NT2/D1 (cell line): ENCODE measurements at places on chromosomes 11 and 22.

DNA sequence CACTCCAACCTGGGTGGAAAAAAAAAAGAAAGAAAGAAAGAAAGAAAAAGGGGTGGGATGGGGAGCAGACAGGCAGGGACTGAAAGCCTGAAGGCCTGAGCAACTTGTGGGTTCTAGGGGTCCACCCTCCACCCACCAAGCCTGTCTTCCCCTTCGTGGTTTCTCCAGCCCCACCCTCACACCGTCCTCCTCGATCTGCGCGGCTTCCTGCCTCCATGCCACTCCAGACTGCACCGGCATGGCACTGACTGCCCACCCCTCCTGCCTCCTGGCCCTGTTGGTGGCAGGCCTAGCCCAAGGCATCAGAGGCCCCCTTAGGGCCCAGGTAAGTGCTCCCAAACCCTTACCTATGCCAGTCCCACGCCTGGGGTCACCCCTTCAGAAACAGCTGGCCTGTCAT, at the start of gene CTSW:
Gene CTSW (plus strand): TSS at position 221 of the 400 bp plus-strand sequence. CDS start 18 bp downstream, at position 239.
- DNase-seq, result no peak

DNA sequence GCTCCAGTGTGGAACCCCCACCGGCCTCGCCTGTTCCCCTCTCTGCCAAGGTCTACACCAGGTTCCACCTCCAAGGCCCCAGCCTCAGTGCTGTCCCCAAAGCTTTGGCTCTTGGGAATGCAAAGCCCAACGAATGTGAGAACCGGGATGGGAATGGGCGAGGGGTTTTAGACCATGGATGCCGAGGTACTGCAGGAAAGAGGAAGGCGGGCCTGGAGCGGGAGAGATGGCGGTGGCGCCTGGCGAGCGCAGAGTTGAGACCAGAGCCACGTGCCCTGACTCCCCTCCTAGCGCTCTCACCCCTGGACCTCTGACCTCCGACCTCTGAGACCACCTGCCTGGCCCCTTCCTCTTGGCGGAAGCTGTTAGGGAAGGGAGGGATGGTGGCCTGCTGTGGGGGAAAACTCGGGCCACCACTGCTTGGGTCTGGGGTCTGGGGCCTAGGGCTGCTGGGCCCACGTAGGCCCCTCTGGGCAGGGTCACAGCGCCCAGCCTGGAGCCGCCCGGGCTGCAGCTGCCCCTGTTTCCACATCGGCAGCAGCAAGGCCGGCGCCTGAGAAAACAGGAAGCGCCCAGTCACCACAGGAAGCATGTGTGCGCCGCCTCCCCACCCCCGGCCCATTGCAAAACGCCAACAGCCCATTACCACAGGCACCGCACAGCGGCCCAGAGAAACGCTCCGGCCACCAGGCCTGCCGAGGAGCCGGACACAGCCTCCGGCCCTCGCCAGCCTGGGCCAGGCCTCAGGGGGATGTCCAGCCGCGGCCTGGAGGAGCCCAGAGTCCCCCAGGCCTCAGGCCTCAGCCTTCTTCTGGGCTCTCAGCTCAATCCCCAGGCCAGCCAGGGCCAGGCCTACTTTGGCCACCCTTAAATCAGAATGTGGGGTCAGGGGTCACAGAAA, 13.8 kb upstream of the SLC39A13 start:
- no peak for DNase-seq

DNA sequence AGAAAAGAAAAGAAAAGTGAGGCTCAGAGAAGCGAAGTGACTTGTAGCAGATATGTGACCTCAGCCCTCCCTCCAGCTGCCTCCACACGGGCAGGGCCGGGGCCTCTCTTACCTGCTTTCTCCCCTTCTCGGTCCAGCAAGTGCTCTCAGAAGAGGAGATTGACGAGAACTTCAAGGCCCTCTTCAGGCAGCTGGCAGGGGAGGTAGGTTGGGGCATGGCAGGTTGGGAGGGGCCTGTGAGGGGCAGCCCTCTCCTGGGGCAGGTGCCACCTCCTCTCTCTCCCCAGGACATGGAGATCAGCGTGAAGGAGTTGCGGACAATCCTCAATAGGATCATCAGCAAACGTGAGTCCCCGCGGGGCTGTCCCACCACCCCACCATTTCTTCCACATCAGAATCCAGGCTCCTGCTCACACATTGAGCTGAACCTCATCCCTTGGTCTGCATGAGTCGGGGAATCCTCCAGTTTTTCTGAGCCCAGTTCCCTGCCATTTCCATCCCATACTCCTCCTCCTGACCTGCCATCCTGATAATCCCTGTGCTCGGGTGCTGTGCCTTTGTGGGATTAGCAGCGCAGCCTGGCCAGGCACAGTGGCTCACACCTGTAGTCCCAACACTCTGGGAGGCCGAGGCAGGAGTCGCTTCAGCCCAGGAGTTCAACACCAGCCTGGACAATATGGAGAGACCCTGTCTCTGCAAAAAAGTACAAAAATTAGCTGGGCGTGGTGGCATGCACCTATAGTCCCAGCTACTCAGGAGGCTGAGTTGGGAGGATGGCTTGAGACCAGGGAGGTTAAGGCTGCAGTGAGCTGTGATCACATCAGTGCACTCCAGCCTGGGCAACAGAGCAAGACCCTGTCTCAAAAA, 26.4 kb downstream of the CAPN1 start:
- no peak for DNase-seq

DNA sequence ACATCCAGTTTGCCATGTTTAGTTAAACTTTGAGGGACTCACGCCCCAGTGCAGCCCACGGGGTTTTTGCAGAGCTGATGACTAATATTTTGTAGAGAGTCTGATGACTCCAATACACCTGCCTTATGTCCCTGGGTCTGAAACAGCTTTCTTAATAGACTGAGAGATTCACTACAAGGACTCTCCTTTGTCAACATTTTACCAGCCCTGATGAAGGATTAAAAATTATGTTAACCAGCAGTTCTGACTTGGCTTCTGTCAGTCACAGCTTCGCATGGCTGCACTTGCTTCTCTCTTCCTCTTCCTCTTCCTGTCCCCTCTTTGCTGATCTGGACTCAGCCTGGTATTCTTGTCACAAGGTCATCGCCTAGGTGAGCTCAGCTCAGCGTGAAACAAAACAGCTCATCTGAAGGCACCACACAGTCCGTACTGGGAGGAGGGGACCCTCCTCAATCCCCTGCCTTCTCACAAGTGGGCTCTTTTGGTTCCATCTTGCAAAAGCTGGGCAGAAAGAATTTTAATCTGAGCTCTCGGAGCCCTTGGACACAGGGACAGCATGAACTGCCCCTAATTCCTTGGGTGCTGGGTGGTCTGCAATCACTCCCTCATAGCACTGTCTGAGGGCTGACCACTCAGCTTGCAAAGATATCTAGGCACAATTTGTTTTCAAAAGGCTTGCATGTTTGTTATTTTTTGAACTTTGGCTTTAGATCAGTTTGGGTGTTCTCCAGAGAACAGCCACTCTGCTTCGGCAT, 38.1 kb upstream of the POU2AF1 start:
- DNase-seq, result no peak

- no peak for DNase-seq
Observed at GRCh38 chr11:30585892-30586250, 282 bp downstream of the MPPED2 start.

DNA sequence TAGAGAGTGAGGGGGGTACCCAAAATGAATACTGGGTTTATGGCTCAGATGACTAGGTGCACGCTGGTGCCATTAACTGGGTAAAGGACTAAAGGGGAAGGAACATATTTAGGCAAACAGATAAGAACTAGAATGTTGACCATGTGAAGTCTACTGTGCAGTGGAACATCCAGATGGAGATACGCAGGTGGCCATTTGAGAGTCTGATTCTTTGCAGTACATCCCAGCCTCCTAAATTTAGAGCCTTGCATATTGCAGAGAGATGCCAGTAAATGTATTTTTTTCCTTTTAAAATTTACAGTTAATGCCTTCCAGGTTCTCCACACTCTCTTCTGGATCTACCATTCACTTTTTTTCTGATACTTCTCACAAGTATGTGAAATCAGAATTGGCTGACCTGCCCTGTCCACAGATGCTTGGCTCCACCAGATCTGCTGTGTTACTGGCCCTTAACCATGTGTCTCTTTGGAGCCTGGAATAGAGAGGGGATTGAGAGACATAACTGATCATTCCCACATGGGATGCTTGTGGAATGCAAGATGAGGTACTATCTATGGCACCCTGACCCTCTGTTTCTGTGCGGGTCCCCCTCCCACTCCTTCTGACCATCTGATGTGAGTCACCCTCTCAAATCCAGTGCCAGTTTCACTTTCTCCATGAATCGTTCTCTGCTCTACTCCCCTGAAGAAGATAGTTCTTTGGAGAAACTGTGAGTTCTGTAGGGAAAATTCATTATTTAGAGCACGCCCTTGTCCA, 77.0 kb upstream of the NCAM1 start:
- no peak for DNase-seq

DNA sequence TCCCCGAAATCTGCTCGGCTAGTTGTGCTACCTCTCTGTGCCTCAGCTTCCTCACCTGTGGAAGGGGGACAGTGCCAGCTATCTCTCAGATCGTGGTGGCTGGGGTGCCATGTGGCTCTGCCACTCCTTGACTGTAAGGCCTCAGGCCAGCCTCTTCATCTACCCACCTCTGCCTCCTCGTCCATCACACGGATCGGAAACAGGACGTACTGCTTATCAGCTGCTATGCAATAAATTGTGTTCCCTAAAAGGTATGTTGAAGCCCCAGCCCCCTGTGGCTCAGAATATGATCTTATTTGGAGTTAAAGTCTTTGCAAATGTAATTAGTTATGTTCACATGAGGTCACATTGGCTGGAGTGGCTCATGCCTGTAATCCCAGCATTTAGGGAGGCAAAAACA, 7.8 kb downstream of the PPM1F start:
- DNase-seq, result no peak

GRCh38 chr11:28903716-28904115, 795.5 kb downstream of the METTL15 start:
- DNase-seq, result no peak

GRCh38 chr11:34595391-34595790, 25.5 kb upstream of the EHF start:
- no peak for DNase-seq

DNA sequence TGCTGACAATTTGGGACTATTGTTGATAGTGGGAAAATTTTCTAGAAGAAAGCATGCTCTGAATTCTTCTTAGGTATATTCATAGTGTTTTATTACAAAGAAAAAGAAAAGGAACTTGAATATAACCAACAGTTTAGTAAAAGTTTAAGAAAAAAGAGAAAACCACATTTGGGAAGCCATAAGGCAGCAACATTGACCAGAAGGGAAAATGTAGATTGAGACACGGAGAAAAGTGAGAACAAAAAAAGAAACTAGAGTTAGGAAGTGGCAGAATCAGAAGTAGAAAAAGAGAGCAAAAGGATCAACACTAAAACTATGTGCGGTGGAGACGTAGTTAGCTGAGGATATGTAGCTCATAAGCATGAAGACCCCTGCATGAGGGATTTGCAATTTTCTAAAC, 1398.2 kb downstream of the LRRC4C start:
- no peak for DNase-seq

DNA sequence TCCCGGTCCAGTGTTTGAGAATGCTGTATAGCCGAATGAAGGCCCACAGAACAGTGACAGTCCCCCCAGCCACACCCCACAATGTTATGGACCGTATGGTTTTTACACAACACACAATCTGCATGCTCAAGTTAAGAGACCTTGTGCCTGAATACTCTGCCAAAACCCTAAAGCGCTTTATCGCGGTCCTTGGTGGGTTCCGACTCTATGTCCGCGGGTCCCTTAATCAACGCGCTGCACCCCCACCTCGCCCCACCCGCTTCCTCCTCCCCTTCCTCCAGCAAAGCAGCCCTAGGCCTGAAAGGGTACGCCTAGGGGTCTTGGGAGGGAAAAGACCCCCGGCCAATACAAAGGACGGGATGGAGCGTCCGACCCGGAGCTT, 442 bp downstream of the COPB1 start:
- DNase-seq, result no peak

DNA sequence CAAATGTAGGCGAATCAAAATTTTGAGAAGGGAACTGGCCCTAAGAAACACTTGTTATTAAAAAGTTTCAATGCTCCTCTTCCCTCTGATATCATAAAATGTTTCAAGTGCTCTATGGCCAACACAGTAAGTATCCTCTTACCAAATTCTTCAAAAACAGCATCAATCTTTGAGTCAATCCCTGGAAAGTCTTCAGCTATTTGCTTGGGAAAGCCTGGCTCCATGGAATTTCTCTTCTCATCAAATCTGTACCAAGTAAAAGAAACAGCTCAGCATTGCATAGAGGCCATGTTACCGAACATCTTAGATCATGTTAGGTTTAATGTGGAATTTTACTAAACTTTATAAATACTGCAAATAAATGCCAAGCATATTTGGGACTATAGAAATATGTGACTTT, 6.3 kb downstream of the MMP3 start:
- no peak for DNase-seq

GRCh38 chr11:79087961-79088318, 352.9 kb downstream of the TENM4 start:
- DNase-seq, result no peak

DNA sequence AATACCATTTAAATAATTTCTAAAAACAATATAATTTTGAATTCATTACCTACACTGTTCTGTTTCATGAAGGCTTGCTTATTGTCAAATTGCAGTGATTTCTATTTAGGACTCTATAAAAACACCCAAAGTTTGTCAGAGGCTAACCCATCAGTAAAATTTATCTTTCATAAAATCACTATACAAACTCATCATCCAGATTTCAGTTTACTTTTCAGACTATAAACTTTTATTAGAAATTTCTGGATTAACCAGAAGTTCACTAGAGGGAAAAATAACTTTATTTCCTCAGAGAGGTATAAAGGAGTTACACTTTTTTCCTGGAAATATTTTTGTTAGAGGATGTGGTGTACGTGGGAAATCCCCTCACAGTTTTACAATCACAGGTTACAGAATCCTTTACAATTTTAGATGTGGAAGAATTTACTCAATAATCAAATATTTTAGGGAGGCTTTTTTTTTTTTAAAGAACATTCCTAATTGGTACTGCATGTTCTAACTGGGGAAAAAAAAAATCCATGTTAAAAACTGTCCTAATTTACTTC, 176.7 kb downstream of the SWAP70 start:
- no peak for DNase-seq

GRCh38 chr11:68038718-68039525, at the start of gene TCIRG1:
TSS of gene TCIRG1 (plus strand) at chr11:68039025. CDS start at chr11:68041272, 2,247 bp downstream.
- peak; percentile 64 for DNase-seq

GRCh38 chr11:83921447-83922192, 635.5 kb upstream of the CCDC90B start:
- DNase-seq, result no peak

DNA sequence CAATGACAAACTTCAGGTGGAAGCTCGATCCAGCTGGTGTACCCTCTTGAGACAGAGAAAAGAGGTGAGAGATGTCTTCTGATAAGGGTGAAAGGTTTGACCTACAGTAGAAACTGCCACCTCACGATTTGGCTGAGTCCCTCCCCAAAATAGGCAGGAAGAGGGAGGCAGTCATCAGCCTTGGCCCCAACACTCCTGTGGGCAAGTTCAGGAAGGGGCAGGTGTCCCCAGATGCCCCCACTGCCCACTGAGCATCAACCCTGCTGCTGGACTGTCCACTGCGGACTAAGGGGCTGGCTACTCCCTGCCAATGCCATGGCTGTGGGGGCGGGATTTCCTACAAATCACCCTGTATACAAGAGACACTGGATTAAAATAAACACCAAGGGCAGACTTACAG, 441.4 kb downstream of the BUD13 start:
- no peak for DNase-seq

- DNase-seq, result no peak
Observed at GRCh38 chr22:48456449-48456848, 1371.2 kb downstream of the BRD1 start.

- DNase-seq, result no peak
Observed at GRCh38 chr11:924406-925157, 1.1 kb upstream of the AP2A2 start.

- no peak for DNase-seq
Observed at GRCh38 chr22:29343313-29343805, 27.9 kb upstream of the RASL10A start.
